ENCODE measurements at places on chromosomes 1 and 21.

DNA sequence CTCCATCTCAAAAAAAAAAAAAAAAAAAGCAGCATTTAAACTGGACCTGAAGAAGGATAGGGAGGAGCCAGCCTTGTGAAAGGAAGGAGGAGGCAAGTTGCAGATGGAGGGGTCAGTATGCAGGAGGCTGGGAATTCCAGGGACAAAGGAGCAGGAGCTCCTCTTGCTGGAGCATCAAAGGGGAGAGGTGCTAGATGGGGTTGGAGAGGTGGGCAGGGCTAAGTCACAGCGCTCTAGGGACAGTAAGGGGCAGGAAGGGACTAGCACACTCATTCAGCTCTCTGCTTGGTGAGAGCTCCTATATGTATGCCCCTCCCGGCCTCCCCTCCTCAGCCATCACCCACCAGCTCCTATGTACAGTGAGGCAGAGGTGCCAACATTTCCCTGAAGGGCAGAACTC lies 26.8 kb downstream of the MAP7D1 start:
- no peak for DNase-seq

GRCh38 chr1:22266141-22266540 lies 123.2 kb upstream of the WNT4 start:
- DNase-seq = no peak

GRCh38 chr1:110188035-110188618 lies 22.0 kb upstream of the KCNC4 start:
- no peak for DNase-seq

DNA sequence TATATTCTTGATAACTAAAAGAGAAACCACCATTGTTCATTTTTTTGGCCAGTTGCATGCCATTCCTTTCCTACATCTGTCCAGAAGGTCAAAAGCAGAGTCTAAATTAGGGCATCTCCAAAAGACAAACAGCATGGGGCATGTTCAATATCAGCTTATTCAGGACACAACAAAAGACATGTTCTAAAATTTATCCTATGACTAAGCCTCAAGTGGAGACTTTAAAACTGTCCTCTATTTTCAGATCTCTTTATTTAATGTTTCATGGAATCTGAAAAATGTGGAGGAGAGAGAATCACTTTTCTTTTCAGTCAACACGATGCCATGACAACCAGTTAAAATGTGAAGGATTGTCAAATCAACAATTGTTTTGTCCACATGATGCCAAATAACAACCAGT lies 303.4 kb upstream of the PRMT6 start:
- no peak for DNase-seq

DNA sequence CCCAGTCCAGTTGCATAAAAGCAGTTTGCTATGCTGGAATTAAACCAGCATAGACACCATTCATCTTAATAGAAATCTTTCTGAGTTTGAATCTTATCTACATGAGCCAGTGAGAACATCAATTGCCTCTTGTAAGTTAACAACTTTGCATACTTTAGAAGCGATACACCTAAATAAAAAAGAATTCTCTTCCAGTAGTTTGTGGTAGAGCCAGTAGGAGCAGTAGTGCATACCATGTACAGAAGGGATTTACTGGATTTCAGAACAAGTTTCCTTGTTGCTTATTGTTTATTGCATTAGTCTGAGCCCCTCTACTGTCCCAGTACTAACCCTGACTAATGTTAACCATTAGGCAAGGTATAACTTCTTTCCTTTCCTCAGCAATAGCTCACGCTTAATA lies 313.1 kb downstream of the TGFB2 start:
- no peak for DNase-seq

- no peak for DNase-seq
These were observed 13.0 kb downstream of the WNT9A start for GRCh38 chr1:227934476-227935313.

GRCh38 chr1:109504974-109505373 lies 4.6 kb downstream of the AMIGO1 start:
- no peak for DNase-seq

DNA sequence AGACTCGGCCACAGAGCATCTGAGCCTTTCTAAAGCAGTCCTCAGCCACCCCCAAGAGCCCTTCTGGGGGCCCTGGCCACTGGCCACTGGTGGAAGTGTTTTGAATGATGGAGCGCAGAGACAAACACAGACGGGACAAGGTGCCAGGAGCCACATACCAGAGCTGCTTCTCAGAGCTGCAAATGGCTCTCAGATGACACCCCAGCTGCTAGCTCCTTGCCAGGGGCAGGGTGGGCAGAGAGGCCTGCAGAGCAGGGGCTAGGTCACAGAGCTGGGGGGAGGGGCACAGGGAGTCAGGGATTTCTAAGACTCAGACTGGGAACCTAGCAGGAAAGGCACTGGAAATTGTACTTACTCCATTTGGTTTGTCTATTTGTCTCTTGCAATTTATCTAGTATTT lies 30.4 kb downstream of the KCNN3 start:
- no peak for DNase-seq

GRCh38 chr1:70101231-70101630 lies 104.1 kb downstream of the LRRC40 start:
- no peak for DNase-seq

DNA sequence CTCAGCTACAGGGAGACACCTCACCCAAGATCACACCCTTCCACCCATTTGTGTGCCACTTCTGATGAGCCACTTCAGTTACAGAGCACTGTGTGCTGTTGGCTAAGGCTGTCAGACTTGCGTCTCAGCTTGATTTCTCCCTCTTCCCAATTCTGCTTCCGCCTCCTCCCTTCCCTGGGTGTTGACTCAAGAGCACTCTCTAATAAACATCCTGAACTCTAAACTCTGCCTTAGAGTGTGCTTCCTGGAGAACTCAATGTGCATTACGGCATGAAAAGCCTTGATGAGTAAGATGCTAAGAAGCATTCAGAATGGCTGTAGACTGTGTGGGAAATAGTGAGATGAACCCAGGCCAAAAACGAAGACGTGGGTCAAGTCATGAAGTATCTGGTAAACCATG lies 54.9 kb upstream of the S1PR1 start:
- DNase-seq = no peak

GRCh38 chr1:175757381-175758015 lies 14.1 kb upstream of the TNR start:
- no peak for DNase-seq

- no peak for DNase-seq
These were observed 70.9 kb downstream of the TCP10L start for GRCh38 chr21:32514275-32515055.

DNA sequence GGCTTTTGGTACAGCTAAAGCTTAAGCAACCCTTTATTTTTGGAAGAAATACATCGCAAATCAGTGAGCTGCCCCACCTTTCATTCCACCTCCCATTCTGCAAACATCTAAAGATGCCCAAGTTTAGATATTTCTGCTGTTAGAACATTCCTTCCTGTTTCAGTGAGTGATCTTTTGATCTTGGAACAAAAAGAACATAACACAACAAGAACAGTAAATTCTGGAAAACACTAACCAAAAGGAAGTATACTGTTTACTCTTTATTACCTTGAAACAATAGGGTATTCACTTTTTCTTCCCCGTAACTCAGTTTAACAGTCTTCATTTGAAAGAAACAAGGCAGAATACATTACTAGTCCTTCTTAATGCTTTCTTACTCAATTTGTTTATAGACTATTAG lies 40.6 kb downstream of the HNRNPR start:
- no peak for DNase-seq

DNA sequence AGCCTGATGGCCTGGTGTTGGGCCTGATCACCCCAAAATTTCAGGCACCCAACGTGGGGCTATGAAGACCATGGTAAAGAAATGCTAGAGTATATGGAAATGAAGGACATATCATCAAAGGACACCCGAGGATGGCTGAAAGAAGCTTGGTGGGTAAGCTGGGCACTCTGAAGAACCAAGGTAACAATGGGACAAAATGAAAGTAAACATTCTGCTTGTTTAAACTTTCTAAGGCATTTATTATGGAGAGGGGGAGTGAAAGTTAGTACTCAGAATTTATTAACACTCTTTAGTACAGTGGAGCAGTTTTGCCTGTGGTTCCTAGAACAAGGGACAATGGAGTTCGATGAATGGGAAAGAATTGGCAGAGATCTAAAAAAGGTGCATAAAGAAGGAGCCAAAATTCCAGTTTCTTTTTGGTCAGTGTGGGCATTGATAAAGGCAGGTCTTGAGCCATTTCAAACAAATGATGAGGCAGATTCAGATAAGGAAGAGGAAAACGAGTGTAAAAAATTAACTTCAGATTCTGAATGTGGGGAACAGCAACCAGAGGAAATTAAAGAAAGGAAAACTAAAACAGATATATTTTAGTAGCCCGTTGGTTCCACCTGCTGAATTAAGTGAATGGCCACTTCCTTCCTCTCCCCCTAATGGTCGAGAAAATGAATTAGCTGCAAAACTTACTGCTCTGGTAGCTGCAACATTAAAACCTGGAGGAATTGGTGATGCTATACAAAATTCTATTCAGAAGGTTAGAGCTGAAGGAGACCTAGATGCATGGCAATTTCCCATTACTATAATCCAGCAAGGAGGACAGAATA lies 8.4 kb upstream of the PM20D1 start:
- DNase-seq = no peak

GRCh38 chr1:68449901-68450300 lies at the start of gene RPE65:
Gene RPE65, minus strand, starts transcription at chr1:68449954. Its CDS starts 49 bp downstream, at chr1:68449905.
- peak; percentile 95 for DNase-seq

DNA sequence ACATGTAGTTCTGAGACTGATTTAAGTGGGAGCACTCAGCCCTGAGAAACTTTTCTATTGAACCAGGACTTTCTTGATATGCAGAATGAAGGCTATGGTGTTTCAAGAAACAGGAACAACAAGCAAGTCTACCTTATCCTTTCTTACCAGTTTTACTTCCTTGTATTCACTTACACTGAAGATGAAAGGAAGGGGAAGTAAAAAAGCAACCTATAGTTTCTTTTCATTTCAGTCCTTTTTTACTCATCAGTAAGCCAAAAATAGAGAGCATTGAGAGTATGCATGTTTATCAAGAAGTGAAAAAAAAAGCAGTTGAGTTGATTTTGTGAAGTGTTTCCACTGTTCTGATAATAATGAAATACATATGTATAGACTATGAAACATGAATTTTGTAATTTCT lies 1010.3 kb downstream of the AMY1C start:
- no peak for DNase-seq

DNA sequence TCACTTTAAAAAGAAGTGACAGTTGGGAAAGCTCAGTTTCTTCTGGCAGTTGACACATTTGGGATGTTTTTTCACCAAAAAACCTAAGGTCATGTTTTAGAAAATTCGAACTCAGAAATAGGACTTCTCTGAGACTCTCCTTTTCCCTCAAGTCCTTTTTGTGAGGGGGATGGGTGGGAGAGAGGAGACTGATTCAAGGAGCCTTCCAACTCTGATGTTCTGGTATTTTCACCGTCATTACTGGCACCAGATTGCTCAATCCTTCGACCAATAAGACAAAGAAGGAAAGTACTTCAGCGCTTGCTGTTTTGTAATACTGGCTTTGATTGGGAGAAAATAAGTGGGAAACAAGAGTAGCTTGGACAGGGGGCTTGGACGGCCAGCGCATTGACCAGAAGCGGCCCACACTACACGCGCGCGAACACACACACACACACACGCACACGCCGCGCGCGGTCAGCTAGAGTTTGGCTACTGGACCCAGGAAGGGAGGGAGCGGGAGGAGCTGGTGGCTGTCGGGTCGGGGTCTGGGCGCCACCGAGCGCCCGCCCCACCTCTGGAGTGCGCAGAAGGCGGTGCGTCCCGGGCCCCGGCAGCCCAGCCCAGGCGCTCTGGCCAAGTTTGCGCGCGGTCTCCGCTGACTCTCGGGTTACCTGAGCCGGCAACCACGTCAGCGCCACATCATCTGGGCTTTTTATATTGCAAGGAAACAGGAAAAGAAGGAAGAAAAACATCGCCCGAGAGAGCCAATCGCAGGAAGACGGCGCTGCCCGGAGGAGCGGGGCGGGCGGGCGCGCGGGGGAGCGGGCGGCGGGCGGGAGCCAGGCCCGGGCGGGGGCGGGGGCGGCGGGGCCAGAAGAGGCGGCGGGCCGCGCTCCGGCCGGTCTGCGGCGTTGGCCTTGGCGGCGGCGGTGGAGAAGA lies at the start of gene KCNK1:
TSS of gene KCNK1 (plus strand) at position 855 of the 921 bp plus-strand sequence. CDS start at position 921, 66 bp downstream.
- DNase-seq = peak; percentile 61

GRCh38 chr21:35051287-35051818 lies 2.3 kb upstream of the RUNX1 start:
- DNase-seq = peak; percentile 78

- DNase-seq = no peak
These were observed 8.7 kb downstream of the LAPTM5 start for GRCh38 chr1:30748699-30749401.

DNA sequence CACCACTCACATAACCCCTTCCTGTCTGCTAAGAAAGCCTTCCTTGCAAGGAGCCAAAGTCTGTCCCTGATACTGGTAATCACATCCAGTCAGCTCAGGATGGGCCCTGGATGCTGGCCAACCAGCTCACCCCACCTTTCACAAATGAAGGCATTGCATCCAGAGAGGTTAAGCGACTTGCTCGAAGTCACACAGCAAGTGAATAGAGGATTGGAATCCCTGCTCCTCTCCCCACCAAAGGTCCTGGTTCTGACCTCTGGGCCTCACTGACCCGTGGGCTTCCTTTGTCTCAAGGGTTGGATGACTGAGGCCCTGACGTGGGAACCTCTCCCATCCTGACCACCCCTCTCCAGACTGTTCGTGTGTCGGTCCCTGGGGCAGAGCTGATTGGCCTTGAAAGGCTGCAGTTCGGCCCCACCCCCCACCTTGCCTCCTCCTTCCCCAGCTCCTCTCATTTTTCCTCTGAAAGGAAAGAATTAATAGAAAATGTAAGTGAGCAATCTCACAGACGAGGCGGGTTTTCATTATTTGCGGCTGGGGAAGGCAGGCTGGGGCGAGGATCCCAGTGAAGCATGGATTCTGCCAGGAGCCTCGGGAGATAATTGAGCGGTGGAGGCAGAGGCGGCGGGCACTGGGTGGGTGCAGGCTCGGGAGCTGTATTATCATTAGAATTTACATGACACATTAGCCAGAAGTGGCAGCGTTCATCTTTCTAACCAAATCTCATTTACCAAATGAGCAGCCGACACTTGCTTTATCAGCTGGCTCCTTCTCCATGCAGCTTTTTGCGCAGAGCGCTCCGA lies 101.5 kb upstream of the CSF3R start:
- DNase-seq = no peak

DNA sequence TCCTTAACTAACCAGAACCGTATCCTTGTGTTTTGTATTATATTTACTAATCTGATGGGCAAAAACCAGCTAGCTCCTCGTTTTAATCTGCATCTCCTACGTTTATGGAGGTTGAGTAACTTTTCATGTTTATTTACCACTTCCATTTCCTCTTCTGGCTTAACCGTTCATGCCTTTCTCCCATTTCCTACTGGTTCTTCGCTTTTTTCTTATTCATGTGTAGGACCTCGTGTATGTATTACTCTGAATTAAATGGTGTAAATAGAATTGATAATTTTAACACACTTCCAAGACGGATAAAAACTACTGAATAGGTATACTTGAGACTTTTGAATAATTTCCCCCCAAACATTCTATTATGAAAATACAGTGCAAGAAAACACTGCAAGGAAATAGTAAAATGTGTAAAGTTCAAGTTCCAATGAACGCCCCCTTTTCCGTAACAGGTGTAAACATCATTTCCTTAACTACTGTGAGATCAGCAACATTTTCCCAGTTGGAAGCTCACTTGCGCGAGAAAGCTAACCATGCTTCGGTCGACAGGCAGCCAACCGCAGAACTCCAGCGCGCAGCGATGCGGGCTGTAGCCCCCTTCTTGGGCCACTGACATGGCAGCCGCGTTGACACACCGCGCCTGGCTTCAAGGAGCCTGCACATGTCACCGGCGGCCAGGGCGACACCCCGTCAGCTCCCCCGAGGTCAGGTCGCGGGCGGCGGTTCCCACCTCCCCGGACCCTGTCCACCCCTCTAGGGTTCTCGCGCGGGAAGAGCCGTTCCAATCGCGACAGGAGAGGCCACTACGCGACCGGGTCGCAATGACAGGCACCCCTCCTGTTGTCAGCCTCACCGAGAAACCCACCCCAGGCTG lies 816 bp downstream of the EDEM3 start:
- DNase-seq = no peak

Data from retinal pigment epithelial cell (primary cell).